Stromal cell of bone marrow (primary cell): ENCODE measurements at places on chromosomes 7 and 10.

DNA sequence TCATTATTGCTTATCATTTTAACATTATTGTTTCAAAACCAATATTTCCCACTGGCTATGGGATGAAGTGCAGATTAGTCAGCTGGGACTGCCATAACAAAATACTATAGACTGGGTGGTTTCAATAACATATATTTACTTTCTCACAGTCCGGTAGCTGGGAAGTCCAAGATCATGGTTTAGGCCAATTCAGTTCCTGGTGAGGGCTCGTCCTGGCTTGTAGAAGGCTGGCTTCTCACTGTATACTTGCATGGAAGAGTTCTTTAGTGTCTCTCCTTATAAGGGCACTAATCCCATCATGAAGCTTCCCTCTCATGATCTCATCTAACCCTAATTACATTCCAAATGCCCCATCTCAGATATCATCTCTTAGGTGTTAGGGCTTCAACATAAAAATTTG is 101.3 kb downstream of the CHRM2 start:
- no peak for DNase-seq

DNA sequence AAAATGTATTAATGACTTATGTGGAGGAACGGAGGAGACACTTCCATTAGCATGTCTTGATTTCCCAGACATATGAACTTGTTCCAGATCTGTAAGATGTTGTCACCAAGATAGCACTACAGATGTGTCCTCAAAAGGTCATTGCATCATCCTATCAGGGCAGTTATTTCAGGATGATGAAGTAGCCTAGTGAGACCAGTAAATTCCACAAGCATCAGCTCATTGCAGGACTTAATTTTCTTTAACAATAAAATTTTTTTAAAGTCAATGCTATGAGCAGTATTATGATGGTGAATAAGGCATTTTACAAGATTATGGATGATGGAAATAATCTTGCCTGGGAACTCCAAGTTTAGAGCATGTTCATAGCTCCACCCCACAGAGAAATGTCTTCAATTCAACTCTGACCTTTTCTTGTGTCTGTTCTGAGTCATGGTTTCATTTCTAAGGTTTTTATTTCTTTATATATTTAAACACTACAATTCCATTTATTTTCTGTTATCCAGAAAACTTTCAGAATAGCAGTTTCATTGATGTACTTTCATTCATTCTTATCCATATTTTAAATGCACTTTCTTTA is 1203.3 kb upstream of the CELF2 start:
- peak; percentile 38 for DNase-seq

DNA sequence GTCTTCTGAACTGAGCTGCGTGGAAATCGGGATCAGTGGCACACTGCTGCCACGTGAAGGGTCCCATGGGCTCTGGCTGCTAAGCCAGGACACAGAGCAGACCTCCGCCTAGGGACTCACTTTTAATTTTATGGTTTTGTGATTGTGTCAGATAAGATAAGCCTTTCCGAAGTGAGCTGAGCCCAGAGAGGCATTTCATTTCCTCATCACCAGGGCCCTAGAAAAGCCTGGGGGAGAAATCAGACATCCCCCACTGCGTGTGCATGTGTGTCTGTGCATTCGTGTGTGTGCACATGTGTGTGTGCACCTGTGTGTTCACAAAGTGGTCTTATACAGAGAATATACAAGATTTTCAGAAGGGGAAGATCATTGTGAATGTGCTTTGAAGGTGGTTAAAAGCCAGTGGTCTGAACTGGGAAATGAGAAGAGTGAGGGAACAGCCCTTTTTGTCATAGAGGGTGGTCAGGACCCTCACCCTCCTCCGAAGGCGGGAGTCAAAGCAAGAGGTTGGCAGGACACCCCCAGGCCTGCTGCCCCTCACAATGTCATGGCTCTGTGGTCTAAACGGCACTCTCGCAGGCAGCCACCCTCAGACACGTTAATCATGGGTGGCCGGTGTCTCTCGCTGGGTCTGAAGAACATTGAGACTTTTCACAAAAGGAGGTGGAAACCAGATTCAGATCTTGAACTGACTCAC is 176.1 kb upstream of the PFKP start:
- no peak for DNase-seq

DNA sequence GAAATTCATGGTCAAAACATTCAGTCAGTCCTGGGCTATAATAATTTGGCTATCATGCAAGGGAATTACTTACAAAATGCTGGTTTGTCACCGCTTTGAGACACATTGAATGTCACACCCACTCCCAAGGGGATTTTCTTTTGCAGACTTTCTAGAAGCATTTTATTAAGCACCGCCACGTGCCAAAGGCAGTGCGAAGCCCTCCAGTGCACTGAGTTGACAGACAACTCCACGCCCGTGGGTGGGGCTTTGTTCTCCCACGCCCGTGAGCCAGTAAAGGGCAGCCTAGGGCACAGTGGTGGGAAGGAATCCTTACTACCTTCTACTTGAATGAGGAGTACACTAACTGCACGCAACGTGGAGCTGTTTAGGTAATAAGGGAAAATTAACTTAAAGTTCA is 515.8 kb downstream of the KCNMA1 start:
- DNase-seq, result no peak

DNA sequence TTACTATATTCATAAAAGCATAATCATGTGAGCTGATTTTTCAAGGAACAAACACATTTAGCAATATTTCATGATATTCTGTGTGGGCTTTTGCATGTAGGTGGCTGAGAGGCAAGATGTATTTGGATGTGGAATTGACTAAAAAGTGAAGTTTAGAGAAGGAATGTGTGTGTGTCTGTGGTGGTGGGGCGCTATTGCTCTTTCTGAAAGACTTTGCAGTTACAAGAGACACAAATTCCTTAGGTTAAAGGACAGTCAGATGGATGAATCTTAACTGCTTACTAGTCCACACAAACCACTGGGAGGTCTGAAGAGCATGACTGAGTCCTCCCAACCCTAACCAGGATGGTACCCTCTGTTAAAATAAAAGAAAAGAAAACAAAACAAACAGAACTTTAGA is 200.1 kb downstream of the SDHAF3 start:
- no peak for DNase-seq
